ENCODE measurements at places on chromosomes 12 and 14. TPM values are rescaled to one million over a fixed set of nuclear protein-coding genes. Genes with fewer than 3 reads are reported as not detected.

CPM gene
- 16.2 TPM for total RNA-seq

CISTR gene
- not detected for total RNA-seq

KRT80 gene
- total RNA-seq = 7.3 TPM

ASCL1 gene
- not detected for total RNA-seq

KCNJ8 gene
- 0.14 TPM for total RNA-seq

ENDOU gene
- total RNA-seq = 3.4 TPM

PLEKHD1 gene
- total RNA-seq = not detected

CIROP gene
- total RNA-seq = not detected

FANCM gene
- total RNA-seq = 4.7 TPM

ERO1A gene
- total RNA-seq = 110 TPM
